NCI-H1930 (cell line): ENCODE measurements at places on chromosomes 6 and 20.
A peak's percentile ranks its signal among the peaks of the same experiment; 100 is the strongest.

- DNase-seq: no peak
Observed at GRCh38 chr20:61185181-61185580, 66.9 kb upstream of the CDH4 start.

GRCh38 chr6:50826037-50826761 is 7.5 kb downstream of the TFAP2B start:
- no peak for DNase-seq

DNA sequence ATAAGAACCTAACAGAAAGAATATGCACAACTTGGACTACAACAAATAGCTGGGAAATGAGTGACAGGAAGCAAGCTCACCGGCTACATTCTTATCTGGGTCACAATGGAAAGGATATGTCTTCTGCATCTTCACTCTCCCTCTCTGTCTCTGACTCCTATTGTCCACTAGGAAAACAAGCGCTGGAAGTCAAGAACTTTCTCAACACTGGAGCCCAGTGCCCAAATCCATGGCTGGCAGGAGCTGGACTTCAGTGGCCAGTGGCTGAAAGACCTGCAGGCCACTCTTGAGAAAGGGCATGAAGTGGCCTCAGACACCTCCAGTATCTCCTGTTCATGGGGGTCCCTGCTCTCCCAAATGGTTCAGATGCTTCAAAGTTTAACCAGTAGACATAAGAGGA is 62.0 kb downstream of the FAM50B start:
- DNase-seq: no peak

DNA sequence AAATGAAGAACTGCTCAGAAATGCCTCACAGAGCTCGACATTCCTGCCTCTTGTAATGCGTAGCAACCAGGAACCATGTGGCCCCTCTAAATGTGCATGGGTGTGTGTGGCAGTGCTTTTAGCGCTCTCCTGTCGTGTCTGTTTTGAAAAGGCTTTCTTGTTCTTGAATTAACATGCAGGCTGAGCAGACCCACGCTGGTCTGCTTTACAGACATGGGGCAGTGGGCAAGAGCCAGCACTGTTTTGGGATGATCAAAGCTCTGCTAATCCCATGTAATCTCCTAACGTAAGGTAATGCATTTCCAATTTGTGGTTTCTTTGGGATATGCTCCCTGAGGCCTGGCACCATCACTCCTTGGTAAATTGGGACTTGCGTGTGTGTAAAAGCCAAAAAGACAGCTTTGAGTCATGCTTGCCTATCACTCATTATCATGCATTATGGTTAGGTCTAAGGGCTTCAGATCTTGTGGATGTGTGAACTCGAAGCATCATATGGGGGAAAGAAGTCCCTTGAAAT is 11.8 kb downstream of the RIPOR2 start:
- DNase-seq: no peak

DNA sequence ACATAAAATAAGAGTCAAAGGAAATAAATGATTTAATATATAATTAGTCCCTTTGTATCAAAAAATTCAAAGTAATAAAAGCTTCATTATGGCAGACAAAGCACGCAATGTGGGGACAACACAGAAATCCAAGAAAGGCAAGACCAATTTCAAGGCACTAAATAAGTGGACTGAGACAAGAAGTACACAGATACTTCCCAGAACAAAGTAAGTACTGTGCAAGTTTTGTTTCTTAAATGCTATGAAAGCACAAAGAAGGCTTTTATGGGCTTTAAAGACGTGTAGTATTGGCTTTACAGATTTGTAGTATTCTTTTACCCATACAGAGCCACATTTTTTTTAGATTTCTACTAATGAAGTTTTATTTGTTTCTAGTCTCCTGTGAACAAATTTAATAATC is 174.6 kb downstream of the TRDN start:
- no peak for DNase-seq

GRCh38 chr20:38805958-38806854 is 709 bp downstream of the PPP1R16B start:
- peak; percentile 55 for DNase-seq

DNA sequence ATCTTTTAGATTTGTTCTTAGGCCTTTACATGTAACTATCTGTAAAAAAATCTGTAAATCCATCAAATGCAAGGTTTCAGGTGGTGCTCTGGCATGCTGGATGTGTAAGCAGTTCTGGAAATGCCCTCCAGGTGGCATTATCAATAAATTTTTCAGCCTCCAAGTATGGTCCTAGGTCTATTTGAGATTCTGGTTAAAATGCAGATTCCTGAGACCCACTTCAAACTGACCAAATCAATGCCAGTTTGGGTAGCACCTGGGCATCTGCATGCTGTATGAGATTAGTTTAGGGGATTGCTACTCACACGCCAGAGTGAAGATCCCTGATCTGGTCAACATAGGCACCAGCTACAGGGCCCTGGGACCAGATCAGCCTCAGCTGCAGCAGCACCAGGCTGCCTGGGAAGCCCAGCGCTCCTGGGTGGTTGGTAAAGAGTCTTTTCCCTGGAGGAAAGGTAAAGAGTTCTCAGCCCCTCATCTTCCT is 507.3 kb upstream of the CITED2 start:
- peak; percentile 1 for DNase-seq
